ENCODE measurements at places on chromosomes 5 and 9.

GRCh38 chr5:105587963-105588662 lies 2025.5 kb upstream of the NUDT12 start:
- DNase-seq: no peak

DNA sequence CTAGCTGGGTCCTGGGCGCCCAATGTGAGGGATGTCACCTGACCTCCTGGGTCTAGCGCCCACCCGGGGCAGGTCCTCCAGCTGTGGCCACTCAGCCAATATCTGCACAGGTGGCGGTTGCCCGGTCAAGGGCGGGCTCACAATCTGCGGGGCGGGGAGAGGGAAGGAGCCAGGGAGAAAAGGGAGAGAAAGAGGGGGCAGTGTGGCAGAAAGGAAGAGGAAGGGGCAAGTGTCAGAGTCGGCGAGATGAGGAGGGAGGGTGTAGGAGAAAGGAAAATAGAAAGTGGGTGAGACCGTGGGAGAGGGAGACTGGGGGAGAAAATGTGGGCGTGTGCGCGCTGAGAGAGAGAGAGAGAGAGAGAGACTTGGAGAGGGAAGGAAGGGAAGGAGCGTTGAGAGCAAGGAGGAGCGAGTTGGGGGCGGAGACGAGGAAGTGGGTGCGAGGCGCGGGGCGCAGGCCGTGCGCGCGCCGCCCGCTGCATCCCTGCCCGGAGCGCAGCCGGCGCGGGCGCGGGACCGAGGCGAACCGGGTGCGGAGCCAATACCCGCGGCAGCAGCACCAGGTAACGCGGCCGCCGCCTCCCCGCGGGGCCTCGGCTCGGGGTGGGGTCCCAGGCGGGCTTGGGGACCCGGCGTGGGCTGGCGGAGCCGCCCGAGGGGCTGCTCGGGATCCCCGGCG lies at the start of gene HRH2:
Gene HRH2, plus strand, starts transcription at position 479 of the 679 bp plus-strand sequence. CDS start 25,163 bp downstream, outside the sequence.
- peak; percentile 49 for DNase-seq

DNA sequence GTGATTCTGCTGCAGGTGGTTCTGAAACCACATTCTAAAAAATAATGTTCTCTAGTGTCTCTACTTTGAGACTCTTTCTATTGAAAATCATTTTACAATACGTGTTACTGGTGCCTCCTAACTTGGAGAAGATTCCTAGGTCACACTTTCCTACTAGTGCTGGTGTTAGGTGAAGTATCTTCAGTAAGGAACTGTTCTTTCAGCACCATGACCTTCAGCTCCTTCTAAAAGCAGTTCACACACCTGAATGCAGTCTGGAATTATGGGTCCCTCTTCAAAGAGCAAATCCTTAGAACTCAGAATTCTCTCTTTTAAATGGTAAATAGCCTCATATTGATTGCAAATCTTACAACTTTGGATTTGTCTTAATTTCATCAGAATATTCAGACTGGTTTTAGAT lies 10.6 kb upstream of the DPYSL3 start:
- DNase-seq: no peak

DNA sequence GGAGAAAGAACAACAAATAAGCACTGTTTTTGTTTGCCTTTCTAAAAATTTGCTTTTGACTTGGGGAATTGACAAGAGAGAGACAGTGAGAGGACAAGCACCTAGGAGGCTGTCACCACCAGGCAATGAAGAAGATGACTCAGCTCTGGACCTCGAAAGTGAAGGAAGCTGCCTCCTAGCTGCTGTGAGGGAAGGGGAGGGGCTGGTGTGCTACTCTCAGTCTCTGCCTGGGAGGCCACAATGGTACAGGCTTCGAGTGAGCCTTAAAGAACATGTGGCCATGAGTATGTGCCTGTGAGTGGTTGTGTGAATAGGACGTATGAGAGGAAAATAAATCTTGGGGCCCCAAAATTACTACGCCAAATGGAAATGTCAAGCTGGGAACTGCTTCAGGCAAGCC lies 7.1 kb upstream of the PLK2 start:
- DNase-seq: no peak

GRCh38 chr5:10466446-10467073 lies 24.9 kb downstream of the ROPN1L start:
- DNase-seq: no peak

Data from activated T-cell treated with anti-CD3 and anti-CD28 coated beads for 48 hours (primary cell).